Esophagus muscularis mucosa (tissue), 4 donors: ENCODE measurements at places on chromosomes 7 and 10.

- no peak overlapping the region for H3K27ac ChIP-seq
- H3K4me1 ChIP-seq = peaks cover 41% of the 10 kb centered on the region
- no peak for DNase-seq
- H3K36me3 ChIP-seq = no peaks in the 10 kb centered on the region
Observed at GRCh38 chr10:74063256-74063655, 65.3 kb downstream of the VCL start.

GRCh38 chr10:96017191-96017687, 26.1 kb upstream of the CCNJ start:
- no peaks in the 10 kb centered on the region for H3K27me3 ChIP-seq
- peaks cover 7% of the 10 kb centered on the region for H3K4me1 ChIP-seq
- no peaks in the 10 kb centered on the region for H3K36me3 ChIP-seq
- H3K27ac ChIP-seq = no peak overlapping the region
- no peak for DNase-seq

DNA sequence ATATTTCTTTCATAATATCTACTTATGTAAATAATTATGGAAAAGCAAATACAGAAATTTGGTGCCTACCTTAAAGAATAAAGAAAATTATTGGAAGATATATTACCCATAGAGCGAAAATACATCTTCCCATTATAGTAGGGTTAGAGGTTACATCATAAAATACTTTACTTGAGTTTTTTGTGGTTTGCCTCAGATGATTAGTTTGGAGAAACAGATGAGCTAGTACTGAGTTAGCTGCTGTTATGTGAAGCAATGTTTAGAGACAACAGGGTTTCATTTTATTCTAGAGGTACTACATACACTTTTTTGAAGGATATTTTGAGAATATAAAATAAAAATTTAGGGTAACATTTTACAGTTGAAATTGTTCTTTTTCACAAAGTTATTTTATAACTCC, 2.9 kb upstream of the MLLT10 start:
- DNase-seq = no peak
- H3K27ac ChIP-seq = peak overlapping the region; percentile 96
- H3K4me1 ChIP-seq = peaks cover 37% of the 10 kb centered on the region
- no peak overlapping the region for H3K4me3 ChIP-seq

DNA sequence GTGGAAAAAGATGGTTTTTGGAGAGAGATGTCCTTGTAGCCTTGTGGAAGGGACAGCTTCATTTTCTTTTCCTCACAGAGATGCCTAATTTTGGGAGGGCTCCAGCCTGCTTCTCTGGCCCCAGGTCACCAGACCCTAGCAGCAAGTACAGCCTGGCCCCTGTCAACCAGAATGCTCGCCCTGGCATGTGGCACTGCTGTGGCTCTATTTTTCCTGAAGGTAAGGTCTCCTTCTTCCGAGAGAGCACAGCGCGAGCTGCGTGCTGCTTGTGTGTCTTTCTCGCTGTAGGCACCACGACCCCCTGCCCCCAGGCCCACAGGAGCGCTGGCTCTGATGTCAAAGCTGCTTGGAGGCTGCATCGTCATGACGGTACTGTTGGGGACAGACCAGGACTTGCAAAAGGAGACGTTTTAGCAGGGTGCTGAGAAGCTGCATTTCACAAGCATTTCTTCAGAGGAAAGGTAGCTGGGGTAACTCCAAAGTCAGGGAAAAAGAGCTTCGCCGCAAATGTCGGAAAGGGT, 58.7 kb downstream of the CLEC2L start:
- peaks cover 98% of the 10 kb centered on the region for H3K36me3 ChIP-seq
- H3K27ac ChIP-seq = no peak overlapping the region
- no peak for DNase-seq
- no peak overlapping the region for H3K4me3 ChIP-seq
